Fibroblast of skin of scalp (primary cell): ENCODE measurements at places on chromosomes 4 and X.

DNA sequence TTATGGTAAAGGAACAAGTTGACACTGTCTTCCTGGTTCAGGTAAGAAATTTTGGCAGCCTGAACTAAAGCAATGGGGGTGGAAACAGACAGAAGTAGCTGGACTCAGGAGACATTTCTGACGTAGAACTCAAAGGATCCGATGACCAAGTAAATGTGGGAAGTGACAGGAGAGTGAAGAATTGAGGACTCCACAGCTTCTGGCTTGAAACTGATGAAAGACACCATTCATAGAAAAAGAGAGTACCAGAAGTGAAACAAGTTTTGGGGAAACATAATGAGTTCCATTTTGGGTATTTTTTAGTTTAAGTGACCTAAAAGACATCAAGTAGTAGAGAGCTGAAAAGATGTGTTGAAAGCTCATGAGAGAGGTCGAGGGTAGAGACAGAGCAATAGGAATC is 5.7 kb downstream of the FAM120C start:
- DNase-seq = no peak

GRCh38 chrX:5898463-5898862 is 330.2 kb downstream of the NLGN4X start:
- no peak for DNase-seq

GRCh38 chr4:185811509-185812364 is at the start of gene SORBS2:
SORBS2 (minus strand) TSS chr4:185812194; CDS start chr4:185690571, 121,623 bp downstream.
- DNase-seq = peak; percentile 13

DNA sequence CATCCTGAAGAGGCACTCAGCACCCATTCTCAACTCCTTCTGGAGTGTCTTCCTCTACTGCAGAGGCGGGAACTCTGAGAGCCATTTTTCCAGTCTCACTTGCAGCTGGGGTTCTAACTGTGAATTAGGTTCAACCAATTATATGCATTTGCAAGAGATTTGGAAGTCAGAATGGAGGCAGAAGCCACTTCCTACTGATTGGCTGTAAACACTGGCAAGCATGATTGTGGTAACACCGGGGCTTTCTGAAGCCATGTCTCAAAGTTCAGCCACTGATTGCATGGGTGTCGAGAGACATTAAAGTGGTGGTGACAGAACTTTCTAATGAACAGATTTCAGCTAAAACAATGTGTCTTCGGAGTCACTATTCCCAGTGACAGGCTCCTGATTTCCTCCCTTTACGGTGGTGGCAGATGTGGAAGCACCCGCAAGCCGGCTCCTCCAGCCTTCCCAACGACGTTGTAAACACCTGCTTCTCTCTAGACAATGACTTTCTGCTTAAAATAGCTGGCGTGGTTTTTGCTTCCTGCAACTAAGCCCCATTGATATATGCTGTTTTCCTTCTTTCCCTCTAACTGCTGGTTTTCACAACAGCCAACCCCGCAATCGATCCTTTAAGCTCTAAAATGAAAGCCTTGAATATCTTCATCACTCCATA is 92.0 kb downstream of the IRF2 start:
- DNase-seq = no peak

GRCh38 chr4:128711361-128711760 is 98.1 kb upstream of the JADE1 start:
- DNase-seq = no peak

DNA sequence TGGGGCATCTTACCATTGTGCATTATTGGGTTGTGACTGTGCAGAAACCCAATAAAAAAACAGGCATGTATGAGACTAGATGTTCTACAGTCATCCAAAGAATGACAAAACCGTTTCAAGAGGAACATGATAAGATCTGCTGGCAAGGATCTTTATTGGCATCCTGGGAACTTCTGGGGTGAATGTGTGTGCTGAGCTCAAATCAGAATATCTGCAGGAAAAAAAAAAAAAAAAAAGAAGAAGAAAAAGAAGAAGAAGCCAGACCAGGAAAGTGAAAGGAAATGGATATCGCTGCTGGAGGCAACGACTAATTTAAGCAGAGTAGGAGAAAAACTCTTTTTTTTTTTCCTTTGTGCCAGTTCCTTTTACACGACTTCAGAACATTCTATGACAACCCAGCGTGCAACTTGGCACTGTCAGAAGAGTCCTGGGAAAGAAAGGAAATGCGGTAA is 484.2 kb upstream of the BOD1L1 start:
- DNase-seq = peak; percentile 68

DNA sequence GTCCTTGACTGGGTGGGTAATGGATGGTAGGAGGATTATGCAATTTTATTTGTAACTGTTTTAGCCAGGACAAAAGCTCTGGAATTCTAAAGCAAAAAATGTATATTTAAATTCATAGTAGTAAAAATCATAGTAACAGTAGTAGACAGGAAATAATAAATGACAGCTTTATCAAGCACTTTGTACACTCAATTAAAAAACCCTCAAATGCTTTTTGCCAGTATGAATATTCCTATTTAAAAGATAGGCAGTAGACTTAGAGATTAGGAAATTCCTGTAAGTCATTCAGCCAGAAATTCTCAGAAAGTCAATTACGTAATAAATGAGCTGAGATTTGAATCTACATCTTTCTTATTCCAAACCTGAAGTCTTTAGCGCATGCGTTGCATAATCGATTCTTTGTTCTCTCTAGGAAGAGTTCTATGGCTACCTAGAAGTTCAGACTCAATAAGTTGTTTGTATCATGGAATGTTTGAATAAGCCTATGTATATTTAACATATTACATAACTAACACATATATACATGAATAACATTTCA is 2.5 kb downstream of the AADAT start:
- DNase-seq = no peak

GRCh38 chrX:7019555-7019954 is 128.0 kb upstream of the STS start:
- DNase-seq = no peak

DNA sequence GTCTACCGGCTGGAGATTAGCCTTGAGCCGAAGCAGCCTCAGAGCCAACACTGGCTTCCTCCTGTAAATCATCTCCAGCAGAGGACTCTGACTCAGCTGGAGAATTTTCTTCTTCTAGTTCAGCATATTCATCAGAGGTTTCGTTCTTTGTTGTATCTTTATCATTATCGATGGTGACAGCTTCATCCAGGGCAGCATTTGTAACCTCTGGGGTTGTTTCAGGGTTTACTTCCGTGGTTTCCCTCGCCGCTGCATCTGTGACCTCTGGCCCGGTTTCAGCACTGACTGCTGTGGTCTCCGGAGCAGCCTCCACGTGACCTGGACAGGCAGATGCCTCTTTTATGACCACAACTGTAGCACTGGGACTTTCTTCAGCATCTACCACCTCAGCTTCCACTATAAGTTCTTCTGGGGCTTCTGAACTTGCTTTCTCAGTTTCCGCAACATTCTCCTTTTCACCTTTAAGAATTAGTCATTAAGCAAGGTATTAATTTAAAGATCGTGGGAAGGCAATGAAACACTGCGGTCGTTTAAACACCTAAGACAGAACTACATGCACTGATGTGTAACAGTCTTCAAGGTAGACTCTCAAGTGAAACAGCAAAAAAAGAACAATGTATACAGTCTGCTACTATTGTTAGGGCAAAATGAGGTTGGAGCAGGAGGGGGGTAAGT is 13.3 kb downstream of the MGARP start:
- peak; percentile 53 for DNase-seq

DNA sequence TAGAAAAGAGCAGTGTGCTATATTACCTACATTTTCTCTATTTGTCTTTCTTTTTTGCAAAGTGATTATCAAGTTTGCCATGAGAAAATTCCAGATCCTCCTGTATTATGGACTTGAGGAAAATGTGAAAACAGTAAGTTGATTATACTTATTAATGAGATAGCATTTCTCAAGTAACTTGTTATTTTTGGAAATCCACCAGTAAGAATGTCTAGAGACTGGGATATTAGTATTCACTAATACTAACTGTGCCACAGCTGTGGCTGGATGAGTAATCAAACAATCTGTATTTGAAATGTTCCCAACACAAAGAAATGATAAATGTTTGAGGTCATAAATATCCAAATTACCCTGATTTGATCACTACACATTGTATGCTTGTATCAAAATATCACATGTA is 147.0 kb upstream of the CTSO start:
- DNase-seq = peak; percentile 20

DNA sequence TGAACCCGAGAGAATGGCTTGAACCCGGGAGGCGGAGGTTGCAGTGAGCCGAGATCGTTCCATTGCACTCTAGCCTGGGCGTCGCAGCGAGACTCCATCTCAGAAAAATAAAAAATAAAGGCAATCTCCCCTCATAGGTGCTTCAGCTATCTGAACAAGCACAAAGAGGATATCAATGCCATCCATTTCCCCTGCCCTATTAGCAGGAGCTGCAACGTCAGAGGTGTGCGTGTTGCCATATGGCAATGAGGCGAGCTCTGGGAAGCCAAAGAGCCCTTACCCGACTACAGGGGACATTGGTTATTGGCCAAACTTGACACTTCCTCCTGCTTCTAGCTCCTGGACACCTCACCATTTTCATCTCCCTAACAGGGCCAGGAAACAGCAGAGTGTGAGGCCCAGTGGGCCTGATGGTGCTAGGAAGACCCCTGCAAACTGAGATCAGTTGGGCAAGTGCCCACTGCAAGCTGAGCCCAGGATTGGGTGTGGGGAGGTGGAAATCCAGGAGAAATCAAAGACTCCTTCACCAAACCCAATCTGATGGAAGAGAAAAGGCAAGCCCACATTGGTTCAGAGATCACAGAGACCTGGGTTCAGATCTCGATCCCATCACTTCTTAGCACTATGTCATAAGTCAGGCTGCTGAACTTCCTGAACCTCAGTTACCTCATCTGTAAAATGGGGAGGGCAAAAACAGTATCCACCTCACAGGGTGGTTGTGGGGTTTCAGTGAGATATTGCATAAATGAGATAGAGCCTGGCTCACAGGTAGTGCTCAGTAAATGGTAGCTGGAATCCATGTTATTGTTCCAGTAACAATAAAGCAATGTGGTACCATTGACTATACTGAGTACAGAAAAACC is 21.2 kb downstream of the SLC25A5 start:
- DNase-seq = no peak

DNA sequence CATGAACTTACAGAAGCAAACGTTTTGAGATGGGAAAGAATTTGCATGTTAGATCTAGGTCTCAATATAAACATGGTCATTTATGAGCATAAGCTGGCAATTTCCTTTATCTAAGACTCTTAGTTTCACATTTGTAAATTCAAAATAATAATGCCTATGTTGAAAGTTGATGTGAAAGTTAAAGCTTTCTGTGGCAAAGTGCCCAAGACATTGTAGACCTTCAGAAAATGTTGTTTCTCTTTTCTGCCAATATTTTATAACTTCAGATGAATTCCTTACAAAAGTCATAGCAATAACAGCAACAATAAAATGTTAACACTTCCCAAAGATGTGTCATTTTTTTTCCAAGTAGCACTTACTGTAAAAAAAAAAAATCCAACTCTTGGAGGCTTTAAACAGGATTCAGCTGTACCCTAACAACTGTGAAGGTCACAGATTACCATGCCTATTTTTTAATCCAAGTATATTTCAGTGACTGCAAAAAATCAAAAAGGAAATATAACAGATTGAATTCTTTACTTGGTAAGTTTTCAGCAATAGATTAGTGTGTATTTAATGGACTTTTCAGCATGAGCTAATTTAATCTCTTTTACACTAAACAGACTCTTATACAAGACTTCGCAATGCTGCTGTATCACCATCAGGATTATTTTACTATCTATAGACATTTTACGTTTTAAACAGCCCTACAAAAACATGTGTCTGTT is 206.5 kb upstream of the PDE5A start:
- DNase-seq = peak; percentile 57

- DNase-seq = no peak
Observed at GRCh38 chr4:24482871-24483270, 101.5 kb downstream of the DHX15 start.

- peak; percentile 40 for DNase-seq
Observed at GRCh38 chr4:7906171-7906701, 33.4 kb downstream of the AFAP1 start.

DNA sequence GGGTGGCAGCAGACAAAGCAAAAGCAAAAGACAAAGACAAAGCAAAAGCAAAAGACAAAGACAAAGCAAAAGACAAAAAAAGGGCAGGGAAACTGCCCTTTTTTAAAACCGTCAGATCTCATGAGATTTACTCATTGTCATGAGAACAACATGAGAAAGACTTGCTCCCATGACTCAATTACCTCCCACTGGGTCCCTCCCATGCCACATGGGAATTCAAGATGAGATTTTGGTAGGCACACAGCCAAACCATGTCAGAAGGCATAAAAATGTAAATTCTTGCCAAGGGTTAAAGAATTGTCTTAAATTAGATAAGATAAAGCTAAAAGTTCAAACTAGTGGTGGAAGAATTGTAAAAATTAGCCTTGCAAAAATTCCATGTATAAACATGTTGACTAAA is 419.7 kb downstream of the TRAM1L1 start:
- peak; percentile 35 for DNase-seq

DNA sequence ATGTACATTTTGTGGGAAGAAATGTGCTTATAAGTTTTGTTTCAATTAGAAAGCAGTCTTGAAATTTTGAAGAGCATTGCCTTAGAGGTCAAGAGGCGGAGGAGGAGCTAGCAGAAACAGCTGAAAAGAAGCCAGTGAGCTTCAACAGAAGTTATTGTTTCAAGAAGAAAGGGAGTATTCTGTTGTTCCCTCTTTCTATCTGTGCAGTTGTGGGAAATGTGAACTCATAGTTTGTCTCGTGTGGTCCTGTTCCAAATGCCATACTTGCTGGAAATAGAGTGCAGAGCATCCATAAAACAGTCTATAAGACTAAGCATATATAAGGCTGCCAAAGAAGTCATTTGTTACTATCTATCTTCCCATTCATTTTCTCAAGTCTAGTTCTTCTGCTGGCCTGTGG is 1015.7 kb downstream of the DMD start:
- no peak for DNase-seq

- DNase-seq = no peak
Observed at GRCh38 chrX:43141885-43142284, 363.9 kb upstream of the PPP1R2C start.

- DNase-seq = peak; percentile 64
Observed at GRCh38 chr4:5220028-5220427, 168.7 kb downstream of the STK32B start.
